ENCODE measurements at places on chromosomes 4 and X.

GRCh38 chrX:68571610-68572311, 72.9 kb downstream of the YIPF6 start:
- no peak for DNase-seq

- DNase-seq, result no peak
These were observed 38.8 kb downstream of the EFNB1 start for GRCh38 chrX:68867458-68868112.

- DNase-seq, result no peak
These were observed 26.9 kb downstream of the XK start for GRCh38 chrX:37712458-37712857.

DNA sequence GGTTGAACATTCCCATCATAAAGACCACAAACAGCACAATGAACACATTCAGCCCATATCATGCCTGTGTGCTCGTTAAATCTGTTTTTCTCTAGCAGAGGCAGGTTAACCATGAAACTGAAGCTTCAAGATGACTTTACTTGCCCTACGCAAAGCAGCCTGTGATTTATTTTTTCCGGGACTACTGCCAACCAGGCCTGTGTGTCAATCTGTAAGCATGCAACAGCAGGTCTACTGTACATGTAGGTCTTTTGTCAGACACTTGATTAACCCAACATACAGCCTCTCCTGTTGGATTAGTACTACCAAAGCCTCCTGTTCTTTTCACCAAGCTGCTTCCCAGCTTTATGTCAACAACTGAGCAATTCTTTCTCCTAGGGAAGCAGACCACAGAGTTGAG, 85.5 kb upstream of the ACSL1 start:
- DNase-seq, result no peak

- no peak for DNase-seq
These were observed 50.7 kb downstream of the SCD5 start for GRCh38 chr4:82747686-82748575.

DNA sequence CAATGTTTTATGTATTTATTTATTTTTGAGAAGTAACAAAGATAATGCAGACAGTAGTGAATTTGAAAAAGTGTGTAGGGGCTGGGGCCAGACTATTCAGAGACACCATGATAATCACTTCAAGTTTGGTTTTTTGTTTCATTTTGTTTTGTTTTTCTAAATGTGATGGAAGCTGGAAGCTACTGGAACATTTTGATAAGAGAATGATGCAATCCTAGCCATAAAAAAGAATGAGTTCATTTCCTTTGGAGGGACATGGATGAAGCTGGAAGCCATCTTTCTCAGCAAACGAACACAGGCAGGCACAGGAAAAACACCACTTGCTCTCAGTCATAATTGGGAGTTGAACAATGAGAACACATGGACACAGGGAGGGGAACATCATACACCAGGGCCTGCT, 706.6 kb upstream of the EPHA5 start:
- DNase-seq, result no peak

DNA sequence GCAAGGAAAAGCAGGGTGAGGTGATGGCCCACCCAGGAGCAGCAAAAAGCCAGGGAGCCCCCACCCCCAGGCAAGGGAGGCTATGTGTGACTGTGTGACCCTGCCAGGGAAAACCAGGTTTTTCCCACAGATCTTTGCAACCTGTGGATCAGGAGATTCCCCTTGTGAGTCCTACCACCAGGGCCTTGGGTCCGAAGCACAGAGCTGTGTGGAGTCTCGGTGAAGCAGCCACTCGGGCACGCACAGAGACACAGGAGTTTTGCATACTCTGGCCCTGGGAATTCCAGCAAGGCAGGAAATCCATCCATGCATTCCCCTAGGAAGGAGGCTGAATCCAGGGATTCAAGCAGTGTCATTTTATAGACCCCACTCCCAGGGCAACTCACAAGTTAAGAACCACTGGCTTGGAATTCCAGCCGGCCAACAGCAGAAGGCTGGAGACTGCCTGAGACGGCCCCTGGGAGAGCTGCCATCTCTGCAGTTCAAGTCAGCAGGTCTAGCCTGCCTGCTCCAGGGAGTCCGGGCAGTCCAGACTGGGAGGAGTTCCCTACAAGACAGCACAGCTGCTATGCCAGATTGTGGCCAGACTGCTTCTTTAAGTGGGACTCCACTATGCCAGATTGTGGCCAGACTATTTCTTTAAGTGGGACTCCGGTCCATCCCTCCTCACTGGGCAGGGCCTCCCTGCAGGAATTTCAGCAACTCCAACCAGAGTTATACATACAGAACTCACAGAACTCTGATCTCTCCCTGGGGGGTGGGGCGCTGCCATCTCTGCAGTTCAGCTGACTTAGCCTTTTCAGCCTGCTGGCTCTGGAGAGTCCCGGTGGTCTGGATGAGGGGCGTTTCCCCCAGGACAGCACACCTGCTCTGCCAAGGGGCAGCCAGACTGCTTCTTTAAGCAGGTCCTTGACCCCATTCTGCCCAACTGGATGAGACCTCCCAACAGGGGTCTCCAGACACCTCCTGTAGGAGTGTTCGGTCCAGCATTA, 85.1 kb upstream of the ADAD1 start:
- no peak for DNase-seq

DNA sequence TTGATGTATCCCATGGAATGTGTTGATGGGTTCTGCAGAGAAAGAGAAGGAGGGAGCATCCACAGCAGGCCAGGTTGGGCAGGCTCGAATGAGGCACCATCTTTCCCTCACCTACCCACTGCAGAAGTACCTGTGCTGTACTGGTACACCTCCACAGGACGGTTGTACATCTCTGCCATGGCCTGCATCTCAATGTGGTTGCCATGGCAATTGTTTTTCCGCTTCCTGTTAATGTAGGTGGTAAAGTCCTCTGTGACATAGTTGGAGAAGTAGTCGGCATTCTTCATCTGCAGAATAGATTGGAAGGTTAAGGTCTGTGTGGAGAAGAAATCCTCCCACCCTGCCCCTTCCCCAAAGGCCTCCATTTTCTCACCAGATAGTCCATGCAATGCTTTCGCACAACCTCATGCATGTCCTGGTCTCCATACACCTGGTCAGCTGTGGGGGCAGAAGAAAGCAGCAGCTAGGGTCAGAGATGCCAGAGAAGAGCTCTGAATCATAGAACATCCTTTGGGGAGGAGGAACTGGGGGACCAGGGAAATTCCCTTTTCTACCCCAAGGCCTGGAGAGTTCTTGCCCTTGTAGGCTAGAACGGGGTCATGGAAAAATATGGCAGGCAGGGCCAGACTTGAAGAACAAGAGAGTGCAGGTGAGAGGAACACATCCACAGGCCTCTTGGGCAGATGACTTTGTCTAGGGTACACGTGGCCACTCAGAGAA, 15.9 kb upstream of the PIM2 start:
- no peak for DNase-seq

DNA sequence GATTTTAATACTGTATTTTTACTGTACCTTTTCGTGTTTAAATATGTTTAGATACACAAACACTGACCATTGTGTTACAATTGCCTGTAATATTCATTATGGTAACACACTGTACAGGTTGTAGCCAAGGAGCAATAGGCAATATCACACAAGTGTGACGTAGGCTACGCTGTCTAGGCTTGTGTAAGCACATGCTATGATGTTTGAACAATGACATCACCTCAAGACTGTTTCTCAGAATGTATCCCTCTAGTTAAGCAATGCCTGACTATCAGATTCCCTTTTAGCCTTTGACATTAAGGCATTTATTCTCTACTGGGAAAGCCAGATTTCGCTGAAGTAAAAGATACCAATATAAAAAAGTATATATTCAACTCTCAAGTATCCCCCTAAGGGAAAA, 66.2 kb downstream of the VCX3A start:
- no peak for DNase-seq

- no peak for DNase-seq
These were observed 50.7 kb upstream of the MID1IP1 start for GRCh38 chrX:38750551-38750950.

DNA sequence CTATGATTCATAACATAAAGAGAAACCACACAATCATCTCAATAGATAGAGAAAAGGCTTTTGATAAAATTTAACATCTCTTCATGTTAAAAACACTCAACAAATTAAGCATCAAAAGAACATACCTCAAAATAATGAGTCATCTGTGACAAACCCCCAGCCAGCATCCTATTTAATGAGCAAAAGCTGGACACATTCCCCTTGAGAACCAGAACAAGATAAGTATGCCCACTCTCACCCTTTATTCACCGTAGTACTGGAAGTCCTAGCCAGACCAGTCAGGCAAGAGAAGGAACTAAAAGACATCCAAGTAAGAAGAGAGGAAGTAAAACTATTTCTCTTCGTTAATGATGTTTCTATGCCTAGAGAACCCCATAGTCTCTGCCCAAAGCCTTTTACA, 507.2 kb downstream of the PABPC4L start:
- DNase-seq, result no peak

DNA sequence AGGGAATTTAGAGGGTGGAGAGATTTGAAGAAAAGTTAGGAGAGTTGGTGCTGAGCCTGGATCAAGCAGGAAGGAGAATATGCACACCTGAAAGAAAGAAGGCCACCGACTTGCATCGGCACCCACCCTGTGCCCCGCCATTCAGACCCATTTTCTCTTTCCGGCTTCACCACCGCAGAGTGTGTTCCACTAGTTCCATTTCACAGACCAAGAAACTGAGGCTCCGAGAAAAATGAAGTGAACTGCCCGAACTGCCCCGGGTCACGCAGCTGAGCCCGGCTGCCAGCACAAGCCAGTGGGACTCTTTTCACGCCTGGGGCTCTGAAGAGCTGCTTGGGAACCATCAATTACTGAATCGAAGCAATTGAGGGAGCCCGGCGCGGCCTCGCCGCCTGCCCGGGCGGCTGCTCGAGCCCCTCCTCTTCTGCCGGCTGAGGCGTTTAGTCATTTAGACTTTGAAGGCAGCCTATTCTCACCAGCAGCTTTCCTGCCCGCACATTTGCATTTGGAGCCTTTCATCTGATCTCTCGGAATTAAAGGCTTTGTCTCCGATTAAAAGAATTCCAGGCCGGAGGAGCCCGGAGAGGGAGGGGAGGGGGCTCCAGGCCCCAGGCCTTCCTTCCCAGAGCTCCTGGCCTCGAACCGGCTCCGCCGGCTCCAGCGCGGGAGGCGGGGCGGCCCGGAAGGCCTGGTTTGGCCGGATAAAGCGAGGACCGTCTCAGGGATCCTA, 140.2 kb upstream of the PJA1 start:
- DNase-seq, result no peak

- DNase-seq, result no peak
These were observed 471.8 kb downstream of the KCNIP4 start for GRCh38 chr4:21476757-21477156.

DNA sequence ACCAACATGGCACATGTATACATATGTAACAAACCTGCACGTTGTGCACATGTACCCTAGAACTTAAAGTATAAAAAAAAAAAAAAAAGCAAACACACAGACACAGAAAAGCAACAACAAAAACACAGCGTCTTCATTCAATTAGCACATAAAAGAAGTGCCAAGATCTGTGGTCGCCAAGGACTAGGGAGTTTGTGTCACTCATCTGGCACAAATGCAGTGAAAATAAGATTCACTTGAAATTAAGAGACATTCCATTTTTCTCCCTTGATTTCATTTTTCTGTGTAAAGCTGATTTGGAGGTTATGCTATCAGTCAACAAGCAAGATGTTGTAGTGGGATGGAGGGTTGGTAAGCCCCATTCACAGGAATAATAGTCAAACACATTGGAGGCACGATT, 115.3 kb downstream of the FAT4 start:
- DNase-seq, result no peak

- DNase-seq, result no peak
These were observed 15.3 kb upstream of the ANXA5 start for GRCh38 chr4:121712001-121712651.

- DNase-seq, result no peak
These were observed 504.0 kb downstream of the RAPGEF2 start for GRCh38 chr4:159606835-159607234.

GRCh38 chr4:110735686-110736085, 112.8 kb upstream of the PITX2 start:
- no peak for DNase-seq

- DNase-seq, result no peak
These were observed 24.0 kb downstream of the ANAPC4 start for GRCh38 chr4:25401066-25401465.

DNA sequence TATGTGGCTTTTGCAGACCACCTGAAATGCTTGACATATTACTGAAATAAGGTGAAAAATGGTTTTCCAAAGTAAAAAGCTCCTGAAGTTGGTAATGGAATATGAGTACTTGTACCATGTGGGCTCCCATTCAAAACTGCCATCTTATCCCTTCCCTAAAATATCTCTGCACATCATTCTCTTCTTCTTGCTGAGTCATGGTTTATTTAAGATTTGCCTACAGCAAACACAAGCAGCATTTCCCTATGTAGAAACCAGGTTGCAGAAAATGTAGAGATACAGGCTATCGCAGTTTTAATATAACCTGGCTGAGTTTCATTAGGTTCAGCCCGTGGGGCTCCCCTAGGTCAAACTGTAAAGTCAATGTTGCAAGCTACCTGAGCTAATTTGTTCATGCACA, 270.1 kb downstream of the NLGN4X start:
- DNase-seq, result no peak

- DNase-seq, result no peak
These were observed 126.7 kb upstream of the MBNL3 start for GRCh38 chrX:132615391-132616131.

- no peak for DNase-seq
These were observed 3.8 kb upstream of the TXK start for GRCh38 chr4:48137846-48138245.

GRCh38 chr4:15158406-15159091, 156.3 kb downstream of the CPEB2 start:
- no peak for DNase-seq

DNA sequence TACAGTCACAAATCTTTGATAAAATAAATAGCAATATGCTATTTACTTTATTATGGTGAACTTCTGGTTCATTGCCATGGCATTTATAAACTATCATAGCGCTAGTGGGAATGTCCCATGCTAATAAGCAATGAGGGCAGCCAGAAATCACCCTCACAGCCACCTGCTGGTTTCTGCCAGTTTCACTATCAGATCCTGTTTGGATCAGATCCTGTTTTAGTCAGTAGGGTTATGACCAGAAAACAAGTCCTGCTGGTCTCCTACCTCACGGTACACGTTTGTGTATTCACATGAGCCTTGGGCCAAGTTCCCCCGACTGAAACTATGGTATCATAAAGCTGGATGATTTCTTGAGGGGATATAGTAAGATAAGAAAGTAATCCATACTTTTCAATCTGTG, 17.7 kb downstream of the FOXR2 start:
- no peak for DNase-seq

All from type B pancreatic cell (in vitro differentiated cells).